ENCODE measurements at places on chromosomes 5 and 9. TPM values are rescaled to one million over a fixed set of nuclear protein-coding genes. Genes with fewer than 3 reads are reported as not detected.
A peak's percentile ranks its signal among the peaks of the same experiment; 100 is the strongest.

GRCh38 chr5:3602785-3603502 is 7.3 kb downstream of the IRX1 start:
- peak; percentile 68 for DNase-seq

- DNase-seq, result no peak
Measured at GRCh38 chr9:19161257-19162025, 34.1 kb upstream of the PLIN2 start.

DNA sequence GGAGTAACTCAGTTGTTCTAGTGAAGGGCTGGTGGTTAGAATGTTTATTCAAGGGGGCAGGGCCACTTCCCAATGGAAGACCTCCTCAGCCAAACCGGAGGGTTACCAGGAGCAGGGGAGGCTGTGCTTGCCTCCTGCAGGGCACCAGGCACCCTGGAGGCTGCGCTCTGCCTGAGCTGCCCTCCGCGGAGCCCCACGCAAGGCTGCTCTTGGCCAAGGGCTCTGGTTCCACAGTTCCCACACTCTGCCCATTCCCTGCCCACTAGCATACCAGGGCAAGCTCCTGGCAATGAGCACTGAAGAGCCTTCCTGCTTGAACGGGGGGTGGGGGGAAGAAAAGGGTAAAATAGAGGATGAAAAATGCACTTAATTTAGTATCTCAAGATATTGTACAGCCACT is 35.5 kb upstream of the PTCH1 start:
- no peak for DNase-seq

- no peak for DNase-seq
Measured at GRCh38 chr5:14257995-14258403, 114.9 kb downstream of the TRIO start.

DNA sequence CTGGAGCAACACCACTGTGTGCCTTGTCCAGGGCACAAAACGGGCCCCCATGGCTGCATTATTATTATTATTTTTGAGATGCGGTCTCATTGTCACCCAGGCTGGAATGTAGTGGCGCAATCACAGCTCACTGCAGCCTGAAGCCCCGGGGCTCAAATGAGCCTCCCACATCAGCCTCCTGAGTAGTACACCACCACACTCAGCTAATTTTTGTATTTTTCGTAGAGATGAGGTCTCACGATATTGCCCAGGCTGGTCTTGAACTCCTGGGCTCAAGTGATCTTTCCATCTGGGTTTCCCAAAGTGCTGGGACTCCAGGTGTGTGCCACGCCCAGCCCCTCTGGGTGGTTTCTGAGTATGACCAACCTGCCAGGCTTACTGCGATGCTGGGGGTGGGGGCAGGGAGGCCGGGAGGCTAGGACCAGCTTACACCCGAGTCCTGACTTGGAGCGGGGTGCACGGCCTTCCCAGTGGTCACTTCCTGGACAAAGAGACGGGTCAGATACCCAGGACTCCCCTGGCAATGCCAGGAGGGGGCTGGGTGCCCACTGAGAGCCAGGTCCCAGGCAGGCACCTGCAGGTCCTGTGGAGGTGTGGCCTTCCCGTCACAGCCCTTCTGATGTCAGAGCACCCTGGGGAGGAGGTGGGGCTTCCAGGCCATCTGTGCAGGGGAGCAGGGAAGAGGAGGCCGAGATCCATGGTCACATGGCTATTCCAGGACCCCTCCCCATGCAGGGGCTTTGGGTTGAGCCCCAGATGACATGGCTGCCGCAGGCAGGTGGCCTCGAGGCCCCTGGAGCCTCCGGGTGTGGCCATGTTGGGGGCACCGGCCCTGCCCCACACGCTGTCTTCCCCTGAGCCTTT is 8.3 kb upstream of the NRARP start:
- DNase-seq, result peak; percentile 45

- DNase-seq, result no peak
Measured at GRCh38 chr5:119478781-119479180, 26.5 kb downstream of the HSD17B4 start.

GRCh38 chr5:139810341-139811273 is 15.0 kb downstream of the PSD2 start:
- peak; percentile 28 for DNase-seq

- DNase-seq, result no peak
Measured at GRCh38 chr5:72234868-72235267, 85.2 kb downstream of the MRPS27 start.

GRCh38 chr5:905139-905642 is 12.5 kb downstream of the TRIP13 start:
- DNase-seq, result peak; percentile 34

GRCh38 chr9:37522971-37523370 is 37.2 kb downstream of the POLR1E start:
- no peak for DNase-seq

- peak; percentile 46 for DNase-seq
Measured at GRCh38 chr9:124758061-124758460, 13.1 kb downstream of the NR6A1 start.

- peak; percentile 63 for DNase-seq
Measured at GRCh38 chr5:132050136-132050535, 10.3 kb upstream of the IL3 start.

GRCh38 chr5:54873691-54874090 is 111.7 kb downstream of the ESM1 start:
- no peak for DNase-seq

GRCh38 chr5:95572016-95572415 is 17.1 kb downstream of the ARSK start:
- no peak for DNase-seq

DNA sequence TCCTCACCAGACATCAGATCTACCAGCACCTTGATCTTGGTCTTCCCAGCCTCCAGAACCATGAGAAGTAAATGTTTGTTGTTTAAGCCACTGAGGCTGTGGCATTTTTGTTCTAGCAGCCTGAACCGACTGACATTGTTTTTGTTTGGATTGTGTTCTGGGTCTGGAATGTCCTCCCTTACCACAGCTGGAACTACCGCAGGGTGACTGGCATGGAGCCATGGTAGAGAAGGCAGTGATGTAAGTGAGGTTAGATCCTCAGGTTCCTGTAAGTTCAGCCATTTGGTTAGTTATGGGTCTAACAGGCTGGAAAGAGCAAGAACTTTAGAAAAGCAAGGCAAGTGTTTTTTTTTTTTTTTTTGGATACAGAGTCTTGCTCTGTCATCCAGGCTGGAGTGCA is 209.3 kb downstream of the DAB2IP start:
- no peak for DNase-seq

Gene MYMK
- not detected for total RNA-seq

GRCh38 chr5:136066661-136067271 is 38.0 kb downstream of the TGFBI start:
- DNase-seq, result no peak

DNA sequence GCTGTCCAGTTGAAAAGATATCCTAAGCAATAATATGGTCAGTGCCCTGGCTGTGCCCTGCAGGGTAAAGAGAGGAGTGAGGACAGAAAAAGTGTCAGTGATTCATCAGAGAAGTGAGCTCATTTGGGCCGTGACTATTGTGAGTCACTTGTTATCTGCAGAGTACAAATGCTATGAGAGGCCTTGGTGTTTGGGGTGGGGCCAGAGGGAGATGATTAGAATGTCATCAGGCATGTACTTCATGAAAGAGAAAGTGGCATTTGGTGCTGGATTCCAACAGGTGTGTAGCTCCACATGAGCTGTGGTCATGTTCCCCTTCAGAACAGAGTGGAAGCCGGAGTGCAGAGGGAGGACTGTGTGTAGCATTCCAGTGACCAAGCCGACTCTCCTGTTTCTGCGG is 174.1 kb downstream of the KDM4C start:
- DNase-seq, result no peak

DNA sequence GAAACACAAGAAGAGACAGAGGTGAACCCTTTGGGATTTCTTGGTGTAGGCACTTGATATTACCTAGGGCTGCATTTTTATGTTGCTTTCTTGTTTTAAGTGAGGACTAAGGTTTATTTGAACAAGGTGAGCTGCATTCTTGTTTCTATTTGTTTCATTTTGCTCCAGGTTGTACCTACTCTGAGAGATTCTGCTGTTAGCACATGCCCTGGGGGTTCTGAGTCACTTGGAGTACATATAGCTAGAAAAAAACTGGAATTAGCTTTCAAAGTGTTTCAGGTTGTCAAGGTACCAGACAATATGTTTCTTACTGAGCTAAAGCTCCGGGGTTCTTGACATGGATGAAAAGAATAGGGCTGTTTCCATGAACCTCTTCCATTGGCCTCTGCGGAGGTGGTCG is 299.4 kb downstream of the ICE1 start:
- DNase-seq, result no peak

GRCh38 chr5:159749146-159749545 is 167.1 kb upstream of the ADRA1B start:
- no peak for DNase-seq

DNA sequence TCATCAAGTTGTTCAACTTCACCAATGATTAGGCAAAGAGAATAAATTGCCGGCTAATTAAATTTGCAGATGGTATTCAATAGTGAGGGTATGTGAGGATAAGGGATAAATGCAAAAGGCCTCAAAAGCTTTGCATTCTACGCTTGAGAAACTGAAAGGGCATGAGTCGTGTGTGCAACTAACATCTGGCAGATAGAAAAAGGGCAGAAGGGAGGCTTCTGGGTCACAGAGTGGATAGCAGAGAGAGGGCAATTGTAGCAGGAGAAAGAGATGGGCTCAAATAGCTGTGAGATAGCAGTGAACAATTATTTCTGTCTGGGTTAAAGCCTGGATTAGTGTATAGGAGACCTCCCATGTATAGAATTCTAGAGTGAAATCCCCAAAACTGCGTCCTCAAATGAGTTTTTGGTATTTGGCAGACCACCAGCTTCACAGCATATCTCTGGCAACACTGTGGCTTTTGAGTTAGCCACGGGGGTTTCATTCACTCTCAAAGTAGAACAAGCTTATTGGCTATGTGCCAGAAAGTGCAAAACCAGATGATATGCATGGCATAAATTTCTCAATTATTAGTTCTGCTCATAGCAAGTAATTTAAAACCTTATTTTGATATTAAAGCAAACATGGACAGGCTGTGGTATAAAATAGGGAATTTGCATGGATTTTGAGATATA is 586.3 kb downstream of the BRINP1 start:
- DNase-seq, result no peak

DNA sequence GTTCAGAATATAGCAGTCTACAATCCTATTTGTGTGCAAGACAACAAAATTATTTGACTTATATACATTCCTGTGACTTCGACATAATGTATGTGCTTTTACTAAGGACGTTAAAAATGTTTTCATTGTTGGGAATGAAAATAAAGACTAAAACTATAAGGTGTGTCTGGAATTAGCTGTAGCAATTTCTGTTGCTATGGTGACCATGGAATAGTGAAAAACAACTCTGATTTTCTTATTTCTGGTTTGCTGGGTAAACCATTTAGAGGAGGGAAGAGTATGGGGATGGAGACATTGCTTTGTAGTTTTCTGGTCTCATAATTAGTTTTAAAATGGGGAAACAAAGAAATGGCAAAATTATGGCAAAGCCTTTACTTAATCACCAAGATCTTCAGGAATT is 343.2 kb downstream of the SEMA5A start:
- no peak for DNase-seq

DNA sequence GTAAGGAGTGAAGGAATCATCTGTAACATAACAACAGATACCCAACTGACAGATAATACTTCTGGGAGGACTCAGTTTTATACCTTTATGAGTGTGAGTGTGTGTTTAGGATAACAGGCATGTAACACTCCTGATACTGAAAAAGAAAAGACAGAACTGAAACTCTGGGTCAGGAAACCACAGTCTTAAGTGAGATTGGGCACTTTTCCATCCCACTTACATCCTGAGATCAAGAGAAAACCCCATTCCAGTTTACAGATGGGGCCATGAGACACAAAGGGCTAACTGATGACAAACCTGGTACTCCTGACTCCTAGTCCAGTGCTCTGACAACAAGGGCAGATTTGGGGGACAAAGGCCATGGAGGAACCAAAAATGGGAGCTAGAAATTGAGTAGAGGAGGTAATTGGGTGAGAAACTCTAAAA is 18.0 kb downstream of the IL5 start:
- no peak for DNase-seq

- no peak for DNase-seq
Measured at GRCh38 chr5:57832875-57833274, 350.3 kb upstream of the ACTBL2 start.

- DNase-seq, result no peak
Measured at GRCh38 chr5:155064580-155064979, 51.0 kb downstream of the KIF4B start.

DNA sequence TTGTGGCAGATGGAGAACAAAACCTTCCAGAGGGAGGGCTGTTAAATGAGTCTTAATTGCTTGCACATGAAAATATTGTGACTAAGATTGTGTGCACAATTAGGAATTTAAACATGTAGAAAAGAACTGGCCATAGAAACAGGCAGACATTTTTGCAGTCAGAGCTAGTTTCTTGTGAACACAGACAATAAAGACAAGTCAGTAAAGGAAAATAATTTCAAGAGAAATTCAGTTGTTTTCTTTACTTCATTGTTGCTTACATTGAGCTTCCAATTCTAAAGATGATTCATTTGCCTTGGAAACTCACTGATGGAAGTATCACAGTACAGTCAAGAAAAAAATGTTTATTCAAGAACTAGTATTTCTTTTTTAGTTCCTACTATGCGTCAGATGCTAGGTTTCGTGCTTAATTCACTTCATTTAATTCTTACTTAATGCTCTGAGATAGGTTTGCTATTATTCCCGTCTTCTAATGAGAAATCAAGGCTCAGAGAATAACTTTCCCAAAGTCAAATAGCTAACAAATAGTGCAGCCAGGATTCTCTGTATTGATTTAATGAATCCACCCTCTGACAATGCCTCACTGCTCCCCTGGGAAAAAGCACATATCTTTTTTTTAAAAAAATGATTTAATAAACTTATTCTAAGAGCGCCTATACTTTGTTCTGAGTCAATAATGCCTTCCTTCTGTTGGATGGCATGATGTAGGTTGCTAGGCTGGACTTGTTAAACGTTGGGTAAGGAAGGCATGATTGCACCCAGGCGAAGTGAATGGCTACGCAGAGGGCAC is 581.4 kb downstream of the RAB3C start:
- no peak for DNase-seq

- DNase-seq, result no peak
Measured at GRCh38 chr5:53545744-53546143, 14.7 kb upstream of the NDUFS4 start.

Gene CA9
- not detected for total RNA-seq

Gene PTGS1
- total RNA-seq, result 14.9 TPM

DNA sequence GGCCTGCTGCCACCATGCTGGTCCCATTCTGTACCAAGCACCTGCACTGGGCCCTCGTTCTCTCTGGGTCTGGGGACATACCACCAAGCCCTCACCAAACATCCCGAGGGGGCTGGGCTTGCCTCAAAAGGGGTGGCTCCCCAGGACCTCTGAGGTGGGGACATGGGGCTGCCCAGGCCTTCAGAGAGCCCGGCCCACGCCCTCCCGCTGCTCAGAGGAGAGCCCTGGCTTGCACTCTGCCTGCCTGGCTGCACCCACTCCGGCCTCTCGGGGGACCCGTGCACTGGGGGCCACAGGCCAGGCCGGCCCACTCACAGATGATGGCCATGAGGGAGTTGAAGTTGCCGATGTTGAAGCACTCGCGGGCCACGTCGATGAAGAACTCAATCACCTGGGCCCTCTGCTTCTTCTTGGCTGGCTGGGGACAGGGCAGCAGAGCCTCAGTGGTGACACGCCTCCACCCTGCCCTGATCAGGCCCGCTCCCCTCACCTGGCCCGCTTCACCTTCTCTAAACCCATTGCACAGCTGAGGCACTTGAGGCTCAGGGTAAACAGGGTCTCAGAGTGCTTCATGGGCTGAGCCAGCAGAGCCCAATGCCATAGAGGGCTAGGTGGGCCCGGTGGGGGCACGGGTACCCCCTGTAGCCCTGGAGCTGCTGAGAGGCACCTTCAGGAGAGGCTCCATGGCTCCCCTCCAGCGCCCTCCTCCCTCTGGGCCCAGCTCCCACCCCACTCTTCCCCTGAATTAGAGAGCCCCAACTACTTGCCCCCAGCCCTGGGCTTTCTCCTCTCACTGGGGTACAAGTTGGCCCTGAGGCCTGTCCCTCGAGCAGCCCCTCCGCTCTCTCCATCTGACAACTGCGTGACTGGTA is 47.7 kb upstream of the RNF130 start:
- no peak for DNase-seq

Data from lower lobe of right lung (tissue), 2 donors.